ENCODE measurements at places on chromosomes 6 and 20.
A peak's percentile ranks its signal among the peaks of the same experiment; 100 is the strongest.

DNA sequence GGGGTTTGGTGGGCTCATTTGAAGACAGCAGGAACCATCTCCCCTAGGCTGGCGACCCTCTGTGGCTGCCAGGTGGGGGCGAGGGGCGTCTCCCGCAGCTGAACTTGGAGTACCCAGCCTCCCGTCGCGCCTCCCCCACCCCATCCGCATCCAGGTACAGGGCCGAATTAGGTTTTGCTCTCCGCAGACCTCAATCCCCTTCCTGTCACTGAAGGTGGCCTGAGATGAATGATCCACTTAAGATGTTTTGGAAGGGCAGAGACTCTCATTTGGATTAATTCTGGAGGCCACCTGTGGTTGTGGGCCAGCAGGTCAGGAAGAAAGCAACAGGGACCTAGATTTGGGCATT, 493 bp downstream of the CD83 start:
- DNase-seq = no peak

GRCh38 chr6:42257614-42258013, 40.0 kb upstream of the MRPS10 start:
- no peak for DNase-seq

- no peak for DNase-seq
Observed at GRCh38 chr20:39910536-39910935, 778.5 kb downstream of the MAFB start.

- DNase-seq = no peak
Observed at GRCh38 chr20:32432277-32432676, 74.1 kb downstream of the ASXL1 start.

- DNase-seq = no peak
Observed at GRCh38 chr6:28618898-28619555, 93.3 kb downstream of the GPX5 start.

GRCh38 chr6:92753956-92754355, 665.4 kb downstream of the EPHA7 start:
- no peak for DNase-seq

- DNase-seq = no peak
Observed at GRCh38 chr6:13688692-13689196, 22.9 kb downstream of the RANBP9 start.

GRCh38 chr20:43662943-43663655, 3.8 kb upstream of the MYBL2 start:
- DNase-seq = no peak

DNA sequence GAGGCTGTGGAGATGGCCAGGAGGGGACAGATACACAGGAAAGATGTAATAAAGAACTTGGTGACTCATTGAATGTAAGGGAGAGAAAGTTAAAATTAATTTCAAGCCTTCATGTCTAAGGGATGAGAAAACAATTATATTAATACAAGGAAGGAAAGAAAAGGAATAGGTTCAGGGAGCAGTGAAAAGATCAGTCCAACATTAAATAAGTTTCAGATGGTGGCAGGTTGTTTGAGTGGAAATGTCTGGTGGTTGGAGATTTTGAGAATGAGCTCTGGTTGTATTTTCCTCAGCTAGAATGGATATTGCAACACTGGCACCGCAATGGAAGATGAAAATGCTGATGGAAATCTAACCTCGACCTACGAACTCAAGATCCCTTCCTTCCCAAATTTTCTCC, 304.3 kb downstream of the COL12A1 start:
- DNase-seq = no peak

DNA sequence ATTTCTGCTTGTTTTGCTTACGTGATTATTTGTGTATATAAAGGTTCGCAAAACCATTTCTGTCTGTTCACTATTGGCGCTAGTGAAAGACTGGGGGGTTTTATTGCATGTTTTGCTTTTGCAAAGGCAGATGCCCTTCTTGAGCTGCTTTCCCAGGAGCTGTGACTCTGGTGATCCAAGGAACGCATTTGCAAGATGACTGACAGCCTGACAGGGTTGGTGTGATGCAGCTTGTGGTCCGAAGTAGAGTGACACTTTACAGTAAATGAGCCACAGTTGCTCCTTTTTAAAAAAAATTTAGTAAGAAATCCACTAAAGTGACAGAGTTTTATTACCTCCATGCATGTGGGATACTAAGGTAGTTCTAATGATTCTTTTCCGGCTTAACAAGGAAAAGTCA, 73.7 kb downstream of the TPD52L1 start:
- no peak for DNase-seq

DNA sequence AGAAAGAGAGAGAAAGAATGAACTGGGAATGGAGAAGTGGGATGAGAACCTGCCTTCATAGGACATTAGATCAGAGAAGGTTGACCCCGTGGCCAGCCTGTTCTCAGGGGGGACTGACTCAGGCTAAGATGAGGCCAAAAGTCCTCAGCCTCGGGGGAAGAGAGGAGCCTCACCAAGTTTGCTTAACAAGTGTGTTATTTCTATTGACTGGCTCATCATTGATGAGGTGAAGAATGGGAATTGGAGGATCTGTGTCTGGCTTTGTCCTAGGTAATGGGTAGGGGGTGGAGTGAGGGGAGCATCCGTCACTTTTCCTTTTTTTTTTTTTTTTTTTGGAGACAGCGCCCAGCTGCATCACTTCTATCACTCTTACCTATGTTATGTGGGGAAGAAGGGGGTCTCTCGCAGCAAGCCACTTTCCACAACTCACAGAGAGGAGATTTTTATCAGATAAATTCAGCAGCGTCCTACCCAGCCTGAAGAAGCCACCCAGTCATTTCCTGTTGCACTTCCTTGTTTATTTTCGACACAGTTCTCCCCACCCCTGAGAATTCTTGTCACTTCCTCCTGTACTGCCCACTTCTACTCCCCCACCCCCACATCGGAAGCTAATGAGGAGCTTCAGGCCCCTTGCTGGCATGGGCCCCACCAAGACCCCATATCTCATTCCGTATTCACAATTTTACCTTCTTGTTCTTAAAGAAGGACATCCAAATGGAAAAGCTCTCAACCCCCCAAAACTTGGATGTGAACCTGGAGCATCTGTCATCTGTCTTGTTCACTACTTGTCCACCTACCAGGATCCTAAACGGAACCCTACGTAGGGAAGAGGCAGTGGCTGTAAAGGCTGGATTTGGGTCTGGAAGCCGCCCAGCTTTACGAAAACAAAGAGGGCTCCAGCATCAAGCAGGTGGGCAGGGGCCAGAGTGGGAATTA, 2.8 kb upstream of the RNASET2 start:
- no peak for DNase-seq

DNA sequence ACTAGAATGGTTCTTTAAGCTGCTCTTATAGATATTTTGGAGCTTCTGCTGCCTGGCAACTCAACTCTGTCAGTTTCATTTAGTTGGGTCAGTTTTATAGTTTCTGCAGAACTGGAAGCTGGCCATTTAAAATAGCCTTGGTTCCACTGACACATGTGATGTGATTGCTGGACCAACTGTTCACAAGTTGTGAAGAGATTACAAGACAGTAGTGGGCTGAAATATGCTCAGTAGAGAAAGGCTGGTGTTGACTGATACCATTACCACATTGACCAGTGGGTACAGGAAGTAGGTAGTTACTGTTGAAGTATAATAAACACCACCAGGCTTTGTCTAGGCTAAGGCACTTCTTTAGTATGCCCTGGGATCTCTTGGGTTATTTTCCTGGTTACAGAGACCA, 39.0 kb downstream of the BCKDHB start:
- DNase-seq = no peak

- no peak for DNase-seq
Observed at GRCh38 chr20:55174635-55175034, 699.2 kb downstream of the DOK5 start.

DNA sequence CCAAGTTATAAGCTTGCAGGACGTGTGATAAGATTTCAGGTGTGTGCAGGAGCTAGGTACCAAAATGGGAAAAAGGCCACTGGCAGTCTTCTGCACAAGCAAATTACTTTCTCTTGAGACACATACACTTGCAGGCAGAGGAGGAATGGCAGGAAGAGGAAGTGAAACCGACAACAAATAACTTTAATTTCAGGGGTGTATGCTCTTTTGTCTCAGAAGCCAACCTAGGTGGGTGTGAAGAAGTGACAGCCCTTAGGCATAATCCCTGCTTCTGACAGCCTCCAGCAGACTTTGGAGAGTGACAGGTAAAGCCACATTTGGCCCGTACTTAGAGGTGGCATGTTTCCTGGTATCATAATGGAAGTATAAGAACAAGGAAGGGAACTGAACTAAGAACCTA, 118.8 kb upstream of the TRAF3IP2 start:
- DNase-seq = no peak

GRCh38 chr6:126721581-126722160, 381.8 kb downstream of the CENPW start:
- no peak for DNase-seq

GRCh38 chr20:1661542-1662299, 4.1 kb upstream of the SIRPG start:
- no peak for DNase-seq

DNA sequence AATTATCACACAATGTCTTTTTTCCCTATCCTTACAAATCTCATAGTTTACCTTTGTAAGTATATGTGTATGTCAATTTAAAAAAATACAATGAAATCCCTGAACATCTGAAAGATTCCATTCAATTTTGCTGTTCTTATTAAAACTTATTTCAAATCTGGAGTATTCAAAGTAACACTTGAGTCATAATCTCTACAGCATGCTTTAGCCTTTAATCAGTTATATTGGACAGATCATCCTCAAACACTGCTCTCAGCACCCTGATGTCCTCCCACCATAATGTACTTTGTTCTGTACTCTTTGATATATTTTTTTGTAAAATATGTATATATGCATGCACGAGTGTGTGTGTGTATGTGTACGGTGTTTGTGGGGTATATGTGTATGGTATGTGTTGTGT, 83.0 kb upstream of the RPS6KA2 start:
- DNase-seq = no peak

DNA sequence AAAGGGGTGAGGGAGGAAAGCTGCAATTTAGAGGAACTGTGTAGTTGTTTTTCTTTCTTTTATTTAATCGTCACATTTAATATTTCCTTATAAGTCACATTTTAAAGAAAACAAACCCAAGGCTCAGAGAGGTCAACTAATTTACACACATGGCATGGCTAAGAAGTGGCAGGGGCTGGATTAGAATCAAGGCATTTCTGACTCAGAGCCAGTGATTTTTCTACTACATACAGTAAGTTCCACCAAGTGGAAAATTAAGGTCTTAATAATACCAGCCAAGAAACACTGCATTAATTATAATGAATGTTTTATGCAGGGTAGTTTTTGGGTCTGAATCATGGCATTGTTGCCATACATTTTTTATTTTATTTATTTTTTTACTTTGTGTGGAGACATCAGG, 607.7 kb upstream of the CITED2 start:
- DNase-seq = no peak

GRCh38 chr6:136549300-136550044, 750 bp downstream of the MAP7 start:
- DNase-seq = peak; percentile 18

DNA sequence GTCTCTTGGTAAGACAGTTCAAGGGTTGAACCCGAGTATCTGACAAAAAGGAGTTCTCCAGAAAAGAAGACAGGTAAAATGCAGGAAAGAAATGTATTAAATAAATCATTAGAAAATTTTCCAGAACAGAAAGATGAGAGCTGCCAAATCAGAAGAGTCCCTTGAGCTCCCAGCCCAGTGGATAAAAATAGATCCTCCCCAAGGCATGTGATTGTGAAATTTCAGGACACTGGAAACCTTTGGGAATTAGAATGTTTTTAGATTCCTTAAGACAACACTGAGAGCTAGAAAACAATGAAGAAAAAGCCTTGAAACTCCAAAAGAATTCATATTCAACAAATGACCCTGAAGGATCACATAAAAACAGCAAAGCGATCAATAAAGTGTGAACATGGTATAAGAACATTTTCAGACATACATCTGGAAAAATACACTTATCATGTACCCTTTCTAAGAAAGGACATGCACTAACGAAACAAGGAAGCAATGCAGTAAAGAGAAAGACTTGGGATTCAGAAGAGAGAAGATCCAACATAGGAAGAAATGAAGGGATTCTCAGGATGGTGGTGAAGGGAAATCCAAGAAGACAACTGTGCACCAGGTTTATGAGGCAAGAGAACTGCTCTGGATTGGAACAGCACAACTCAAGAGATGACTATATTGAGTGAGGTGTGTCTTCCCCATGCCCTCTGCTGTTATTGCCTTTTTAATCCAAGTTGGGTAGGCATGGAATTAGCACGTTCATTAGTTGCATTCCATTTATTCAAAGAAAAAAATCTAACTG, 390.4 kb downstream of the SYNE1 start:
- no peak for DNase-seq

GRCh38 chr6:1382883-1383728, 6.3 kb upstream of the FOXF2 start:
- no peak for DNase-seq

- no peak for DNase-seq
Observed at GRCh38 chr6:161143663-161144430, 130.0 kb downstream of the AGPAT4 start.

- no peak for DNase-seq
Observed at GRCh38 chr20:33880396-33880795, 69.2 kb downstream of the CHMP4B start.

- DNase-seq = no peak
Observed at GRCh38 chr6:131398176-131398575, 174.8 kb upstream of the ARG1 start.

DNA sequence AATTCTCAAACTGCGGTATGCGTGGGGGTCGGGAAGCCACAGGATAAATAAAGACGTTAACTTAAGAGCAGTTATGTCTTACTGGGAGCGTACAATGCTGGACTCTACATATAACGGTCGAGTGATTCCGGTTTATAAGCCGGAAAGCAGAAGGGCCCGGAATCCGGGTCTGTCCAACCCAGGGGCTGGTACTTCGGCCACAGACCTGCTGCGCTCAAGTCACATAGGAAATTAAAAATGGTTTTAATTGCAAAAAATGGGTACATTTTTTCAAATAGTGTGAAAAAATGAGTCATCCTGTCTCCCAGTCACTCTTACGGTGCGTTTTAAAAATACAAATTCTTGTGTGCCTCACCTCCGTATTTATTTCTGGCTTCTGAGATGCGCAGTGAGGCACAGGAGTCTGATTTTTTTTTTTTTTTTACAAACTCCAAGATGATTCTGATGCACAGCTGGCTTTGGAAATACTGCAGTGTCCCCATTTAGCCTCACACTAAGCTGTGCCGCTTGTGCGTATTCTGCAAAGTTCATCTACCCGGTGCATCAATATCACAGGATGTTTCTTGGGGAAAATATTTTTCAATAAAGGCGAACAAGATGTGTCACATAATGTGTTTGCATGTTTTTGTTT, 1.0 kb downstream of the PCIF1 start:
- DNase-seq = no peak

DNA sequence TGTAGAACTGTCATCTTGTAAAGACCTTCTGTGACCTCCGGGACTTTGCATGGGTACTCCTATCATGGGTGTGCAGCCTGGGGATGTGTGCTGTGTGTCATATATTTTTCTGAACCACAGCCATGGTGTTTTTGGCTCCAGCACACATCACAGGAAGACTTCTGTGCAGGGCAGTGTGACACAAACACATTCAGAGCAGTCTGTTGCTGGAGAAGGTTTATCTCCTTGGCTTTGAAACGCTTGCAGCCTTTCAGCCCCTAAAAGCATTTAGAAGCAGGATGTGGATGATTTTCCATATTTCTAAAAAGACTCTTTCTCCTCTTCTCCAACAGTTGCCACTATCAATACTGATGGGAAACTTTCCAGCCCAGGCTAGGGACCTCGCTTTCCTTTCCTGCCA, 221.6 kb upstream of the FOXA2 start:
- no peak for DNase-seq

Data from uterus (tissue), 4 donors.